Left hindlimb (tissue), 1 donor: ENCODE measurements at places on chromosomes 3 and 15.

DNA sequence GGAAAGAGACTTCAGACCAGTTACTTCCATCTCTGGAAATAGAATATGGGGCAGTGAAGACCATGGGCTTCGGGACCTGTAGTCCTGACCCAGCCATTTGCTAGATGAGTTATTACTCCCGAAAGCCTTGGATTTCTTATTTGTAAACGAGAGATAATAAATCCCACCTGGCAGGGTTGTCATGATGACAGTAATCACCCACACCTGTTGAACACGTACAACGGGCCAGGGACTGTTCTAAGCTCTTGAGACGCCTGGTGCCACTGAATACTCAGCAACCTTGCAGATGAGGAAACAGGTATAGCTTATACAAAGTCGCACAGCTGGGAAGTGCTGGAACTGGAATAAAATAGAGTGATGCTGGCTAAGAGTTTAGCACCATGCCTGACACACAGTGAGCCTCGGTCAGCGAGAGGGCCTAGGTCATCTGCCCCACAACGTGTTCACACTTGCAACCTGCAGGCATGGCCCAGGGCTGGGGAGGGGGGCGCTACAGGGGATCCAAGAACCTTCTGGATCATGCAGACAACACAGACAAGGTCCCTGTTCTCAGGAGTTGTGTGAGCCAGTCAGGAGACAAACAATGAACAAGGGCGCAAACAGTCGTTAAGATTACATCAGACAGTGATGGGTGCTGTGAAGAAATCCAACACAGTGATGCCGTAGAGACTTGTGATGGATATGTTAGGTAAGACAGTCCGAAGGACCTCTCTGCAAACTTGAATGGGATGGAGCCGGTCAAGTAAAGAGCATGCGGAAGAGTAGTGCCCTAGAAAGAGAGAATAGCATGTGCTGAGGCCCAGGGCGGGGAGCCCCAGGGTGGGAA is 89.2 kb downstream of the CORO2B start:
- DNase-seq = no peak

- no peak for DNase-seq
These were observed 137.8 kb downstream of the CADPS start for GRCh38 chr3:62737449-62737848.

DNA sequence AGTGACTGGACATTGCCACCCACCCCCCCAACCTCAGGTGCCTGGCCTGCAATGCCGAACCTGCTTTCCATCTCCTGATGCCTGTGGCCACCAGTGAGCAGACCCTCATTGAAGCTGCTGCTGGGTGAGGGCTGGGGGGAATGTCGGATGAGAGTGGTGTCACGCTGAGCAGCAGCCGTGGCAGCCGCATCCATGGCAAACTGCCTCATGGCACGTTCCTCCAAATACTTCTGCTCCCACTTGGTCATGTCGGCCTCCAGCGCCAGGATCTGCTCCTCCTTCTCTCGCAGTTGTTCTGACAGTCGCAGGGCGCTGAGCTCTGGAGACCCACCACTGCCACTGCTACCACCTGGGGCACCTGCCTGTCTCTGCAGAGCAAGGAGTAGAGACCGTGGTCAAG is 14.2 kb downstream of the AMOTL2 start:
- peak; percentile 33 for DNase-seq

- DNase-seq = peak; percentile 65
These were observed 239.3 kb upstream of the GBE1 start for GRCh38 chr3:82000773-82001172.

DNA sequence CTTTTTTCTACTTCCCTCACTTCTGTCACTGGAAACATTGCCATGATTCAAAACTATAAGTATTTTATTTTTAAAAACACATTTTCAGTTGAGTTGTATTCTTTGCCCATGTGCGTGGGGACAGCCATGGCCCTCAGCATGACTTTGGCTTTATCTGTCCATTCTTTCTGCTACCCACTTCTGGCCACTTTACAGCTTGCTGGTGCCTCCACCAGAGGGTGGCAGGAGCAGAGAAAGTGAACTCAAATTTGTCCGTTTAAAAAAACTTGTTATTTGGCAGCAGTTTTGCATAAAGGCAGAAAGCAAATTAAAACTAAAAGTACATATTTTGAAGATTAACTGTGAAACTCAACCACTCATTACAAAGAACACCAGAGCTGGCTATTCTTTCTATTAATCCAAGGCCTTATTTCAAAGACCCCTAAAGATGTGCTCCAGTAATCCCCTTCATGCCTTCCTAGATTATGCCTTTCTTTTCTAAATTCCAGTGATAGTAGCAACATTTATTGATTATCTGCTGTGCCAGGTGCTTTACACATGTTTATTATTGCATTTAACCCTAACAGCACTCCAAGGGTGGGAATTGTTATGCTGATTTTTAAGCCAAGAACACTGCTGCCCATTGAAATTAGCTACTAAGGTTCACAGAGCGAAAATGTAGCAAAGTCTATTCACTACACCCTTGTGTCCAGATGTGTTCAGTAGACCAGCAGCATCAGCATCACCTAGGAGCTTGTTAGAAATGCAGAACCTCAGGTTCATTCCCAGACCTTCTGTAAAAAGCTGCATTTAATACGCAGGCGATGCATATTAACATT is 134.8 kb downstream of the THRB start:
- no peak for DNase-seq

GRCh38 chr3:149848688-149849087 is 35.7 kb downstream of the RNF13 start:
- no peak for DNase-seq

DNA sequence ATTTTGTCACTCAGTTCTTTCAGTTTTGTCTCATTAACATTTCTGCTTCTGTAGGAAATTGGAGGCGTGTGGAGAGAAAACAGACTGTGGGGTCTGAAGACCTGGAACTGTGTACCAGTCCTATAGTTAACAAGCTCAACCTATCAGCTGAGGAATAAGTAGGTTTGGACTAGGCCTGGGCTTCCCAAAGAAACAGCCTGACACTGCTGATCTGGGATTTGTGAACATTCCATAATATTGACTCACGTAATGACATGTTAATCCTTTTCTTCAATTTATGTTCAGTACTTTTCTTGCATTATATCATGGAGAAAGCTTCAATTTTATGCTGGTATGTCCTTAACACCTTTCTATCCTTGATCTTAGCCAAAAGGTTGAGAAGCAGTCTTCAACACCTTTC is 181.6 kb upstream of the RORA start:
- DNase-seq = no peak

DNA sequence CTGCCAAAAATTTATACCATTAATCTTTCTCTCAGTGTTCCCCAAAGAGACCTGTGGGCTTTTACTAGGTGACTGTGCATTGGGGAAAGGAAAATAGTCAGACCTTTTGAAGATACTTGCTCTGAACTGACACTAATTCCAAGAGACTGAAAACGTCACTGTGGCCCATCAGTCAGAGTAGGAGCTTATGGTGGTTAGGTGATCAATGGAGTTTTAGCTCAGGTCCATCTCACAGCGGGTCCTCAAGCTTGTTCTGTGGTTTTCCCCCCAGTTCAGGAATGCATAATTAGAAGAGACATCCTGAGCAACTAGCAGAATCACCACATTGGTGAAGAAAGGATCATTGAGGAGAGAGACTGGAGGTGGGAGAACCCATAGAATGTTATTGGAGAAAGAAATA is 134.7 kb downstream of the SV2B start:
- DNase-seq = no peak

- no peak for DNase-seq
These were observed 15.8 kb downstream of the GRIP2 start for GRCh38 chr3:14524311-14524711.

- DNase-seq = no peak
These were observed 3.9 kb downstream of the GPD1L start for GRCh38 chr3:32110233-32110760.

GRCh38 chr3:104887069-104887468 is 479.6 kb upstream of the ALCAM start:
- no peak for DNase-seq

DNA sequence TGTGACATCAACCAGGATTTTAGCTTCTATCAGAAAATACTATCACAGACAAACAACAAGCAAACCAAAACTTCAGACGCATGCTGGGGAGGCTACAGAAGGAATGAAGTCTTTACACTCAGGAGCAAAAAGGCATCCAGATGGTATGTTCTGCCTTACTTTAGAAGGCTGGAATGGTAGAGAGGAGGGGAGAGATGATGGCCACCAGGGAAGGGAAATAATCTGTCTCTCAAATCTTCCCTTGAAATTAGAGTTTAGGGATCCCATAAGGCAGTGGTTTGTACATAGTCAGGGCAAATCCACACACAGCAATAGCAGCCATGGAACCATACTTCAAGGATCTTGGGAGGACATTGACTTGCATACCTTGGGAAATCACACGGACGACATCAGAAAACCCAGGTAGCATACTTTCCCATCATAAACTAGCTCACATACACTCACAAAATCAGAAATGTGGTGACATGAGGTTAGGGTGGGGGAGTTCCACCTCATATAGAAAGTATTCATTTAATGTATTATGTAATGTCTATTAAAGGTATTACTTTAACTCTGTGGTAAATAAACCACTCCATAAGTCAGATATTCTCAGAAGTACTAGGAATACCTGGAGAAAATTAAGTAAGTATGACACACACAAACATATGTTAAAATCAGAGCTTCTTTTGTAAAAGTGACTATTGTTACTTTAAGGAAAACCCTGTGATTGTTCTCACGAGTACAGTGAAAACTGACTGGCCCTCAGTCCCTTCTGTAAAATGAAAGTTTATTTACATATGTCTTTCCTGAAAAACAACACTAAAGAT is 9.4 kb downstream of the BTLA start:
- DNase-seq = no peak

GRCh38 chr3:169022457-169022856 is 641.1 kb downstream of the MECOM start:
- no peak for DNase-seq

DNA sequence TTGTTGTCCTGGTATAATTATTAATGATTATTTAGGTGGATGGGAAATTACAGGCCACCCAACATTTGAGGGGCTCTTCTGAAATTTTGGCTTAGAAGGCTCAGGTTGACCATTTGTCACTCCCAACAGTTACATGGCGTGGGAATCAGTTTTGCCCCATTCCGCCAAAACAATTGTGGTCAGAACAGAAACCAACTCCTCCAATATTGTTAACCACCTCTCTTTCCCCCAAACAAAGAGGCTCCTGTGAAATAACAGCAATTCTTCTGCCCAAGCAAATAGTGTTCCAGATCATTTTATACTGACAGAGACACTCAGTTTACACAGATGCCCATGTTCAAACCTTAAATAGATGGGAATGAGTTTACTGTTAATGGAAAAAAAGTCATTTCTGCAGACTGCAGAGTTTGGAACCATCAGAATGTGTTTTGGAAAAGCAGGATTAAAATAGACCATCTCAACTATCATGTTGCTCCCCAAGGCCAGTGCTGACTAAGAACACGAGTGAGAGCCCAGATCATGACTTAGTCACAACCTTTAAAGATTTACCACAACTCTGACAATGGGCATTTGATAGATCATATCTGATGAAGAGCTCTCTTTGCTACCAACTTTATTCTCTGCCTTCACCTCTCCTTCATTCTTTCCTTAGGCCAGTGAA is 102.1 kb downstream of the DUT start:
- DNase-seq = no peak

GRCh38 chr3:155232605-155233004 is 60.9 kb downstream of the STRIT1 start:
- peak; percentile 78 for DNase-seq

- DNase-seq = no peak
These were observed 183.6 kb downstream of the POLQ start for GRCh38 chr3:121362035-121362734.

DNA sequence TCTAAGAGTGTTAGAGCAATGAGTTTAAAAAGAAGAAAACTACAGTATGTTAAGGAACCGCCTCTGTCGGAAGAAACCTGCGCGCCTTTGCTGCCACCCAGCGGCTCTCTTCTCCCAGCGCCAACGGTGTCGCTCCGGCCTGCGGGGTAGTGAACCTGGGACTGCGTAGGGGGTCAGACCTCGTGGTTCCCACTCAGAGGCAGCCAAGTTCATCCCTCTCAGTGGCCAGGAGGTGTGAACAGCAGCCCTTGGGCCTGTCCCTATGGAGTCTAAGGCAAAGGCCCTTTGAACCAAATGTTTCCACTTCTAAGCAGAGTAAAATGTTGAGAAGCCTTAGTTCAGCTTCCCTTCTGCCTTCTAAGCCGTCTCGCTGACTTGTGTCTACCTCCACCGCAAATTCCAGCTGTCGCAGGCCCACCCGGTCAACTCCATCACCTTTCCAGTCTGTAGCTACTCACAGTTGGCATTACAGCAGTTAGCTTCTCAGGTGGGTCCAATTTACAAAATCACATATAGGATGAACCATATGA is 980 bp upstream of the RAB27A start:
- peak; percentile 86 for DNase-seq

DNA sequence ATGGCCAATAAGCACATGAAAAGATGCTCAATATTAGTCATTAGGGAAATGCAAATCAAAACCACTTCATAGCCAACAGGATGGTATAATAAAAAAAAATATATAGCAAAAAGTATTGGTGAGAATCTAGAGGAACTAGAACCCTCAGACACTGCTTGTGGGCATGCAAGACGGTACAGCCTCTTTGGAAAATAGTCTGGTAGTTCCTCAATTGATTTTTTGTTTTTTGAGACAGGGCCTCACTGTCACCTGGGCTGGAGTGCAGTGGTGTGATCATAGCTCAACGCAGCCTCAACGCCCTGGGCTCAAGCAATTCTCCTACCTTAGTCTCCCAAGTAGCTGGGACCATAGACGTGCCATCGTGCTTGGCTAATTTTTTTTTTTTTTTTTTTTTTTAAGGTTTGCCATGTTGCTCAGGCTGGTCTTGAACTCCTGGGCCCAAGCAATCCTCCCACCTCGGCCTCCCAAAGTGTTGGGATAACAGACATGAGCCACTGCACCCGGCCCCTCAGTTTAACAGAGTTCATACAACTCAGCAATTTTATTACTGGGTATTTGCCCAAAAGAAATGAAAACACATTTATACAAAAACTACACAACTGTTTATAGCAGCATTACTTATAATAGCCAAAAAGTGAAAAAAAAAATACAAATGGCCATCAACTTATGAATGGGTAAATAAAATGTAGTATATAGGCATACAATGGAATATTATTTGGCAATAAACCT is 5.1 kb downstream of the PRC1 start:
- no peak for DNase-seq

- DNase-seq = no peak
These were observed 222.6 kb downstream of the ZNF385D start for GRCh38 chr3:21528291-21528995.

- no peak for DNase-seq
These were observed 149.8 kb downstream of the TJP1 start for GRCh38 chr15:29672446-29672845.

DNA sequence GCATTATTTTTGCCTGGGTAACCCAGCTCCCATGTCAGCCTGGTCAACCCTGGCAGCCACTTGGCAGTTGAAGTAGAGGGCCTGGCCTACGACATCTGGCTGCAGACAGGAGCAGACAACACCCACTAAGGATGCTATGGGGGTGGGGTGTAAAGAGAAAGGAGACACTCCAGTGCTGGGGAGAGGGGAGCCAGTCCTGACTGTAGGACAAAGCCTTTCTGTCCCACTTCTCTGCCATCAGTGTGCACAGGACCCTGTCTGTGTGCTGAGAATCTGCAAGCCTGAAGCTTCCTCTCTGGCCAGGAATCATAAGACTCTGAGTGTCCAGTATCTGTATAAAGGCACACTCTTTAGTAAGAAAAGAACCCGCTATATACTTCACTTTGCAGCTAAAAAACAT is 96.3 kb upstream of the CHRM5 start:
- DNase-seq = no peak

GRCh38 chr15:70054366-70054765 is 43.4 kb downstream of the TLE3 start:
- peak; percentile 16 for DNase-seq
